ENCODE measurements at places on chromosomes 2 and 18.

DNA sequence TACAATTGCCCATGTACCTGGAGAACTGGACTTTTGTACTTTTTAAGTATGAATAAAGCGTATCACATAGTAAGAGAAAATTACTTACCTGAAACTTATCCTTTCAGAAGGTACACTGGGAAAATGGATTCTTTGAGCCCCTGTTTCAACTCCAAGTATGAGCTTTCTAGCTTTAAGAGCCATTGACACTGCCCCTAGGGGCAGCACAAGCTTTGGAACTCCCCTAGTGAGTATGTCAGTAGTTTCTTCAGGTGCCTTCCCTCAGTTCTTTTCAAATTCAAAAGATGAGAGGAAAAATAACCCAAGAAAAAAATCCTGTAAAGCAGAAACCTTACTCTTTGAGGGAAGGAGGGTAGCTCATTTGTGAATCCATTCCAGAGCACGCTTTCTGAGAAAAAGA is 124.1 kb downstream of the MEMO1 start:
- DNase-seq = peak; percentile 13

DNA sequence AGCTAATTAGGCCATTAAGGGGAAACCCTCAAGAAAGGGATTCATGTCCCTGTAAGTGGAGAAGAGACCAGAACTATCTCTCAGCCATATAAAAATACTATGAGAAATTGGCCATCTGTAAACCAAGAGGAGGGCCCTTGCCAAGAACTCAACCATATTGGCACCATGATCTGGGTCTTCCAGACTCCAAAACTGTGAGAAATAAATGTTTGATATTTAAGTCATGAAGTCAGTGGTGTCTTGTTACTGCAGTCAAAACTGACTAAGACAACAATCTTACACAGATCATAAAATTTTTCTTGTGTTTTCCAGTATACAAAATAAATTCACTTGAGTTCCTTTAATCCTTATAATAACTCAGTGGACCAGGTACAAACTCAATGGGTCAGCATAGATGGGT is 589.8 kb upstream of the CDH2 start:
- no peak for DNase-seq

DNA sequence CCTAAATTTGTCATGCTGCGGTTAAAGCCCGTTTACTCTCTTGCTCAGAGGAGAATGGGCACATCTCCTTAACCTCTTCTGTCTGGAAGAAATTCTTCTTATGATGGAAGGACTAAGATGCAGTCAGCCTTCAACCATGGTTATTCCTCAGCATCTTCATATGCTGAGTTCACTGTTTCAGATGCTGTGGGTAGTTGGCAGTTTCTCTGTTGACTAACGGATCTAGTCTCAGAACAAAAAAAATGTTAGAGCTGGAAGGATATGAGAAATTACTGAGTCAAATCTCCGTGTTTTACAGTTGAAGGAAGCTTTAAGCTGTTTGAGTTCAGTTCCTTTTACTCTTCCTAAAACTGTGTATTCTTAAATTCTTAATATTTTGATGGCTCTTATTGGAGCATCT is 43.6 kb upstream of the PGAP1 start:
- DNase-seq = no peak

DNA sequence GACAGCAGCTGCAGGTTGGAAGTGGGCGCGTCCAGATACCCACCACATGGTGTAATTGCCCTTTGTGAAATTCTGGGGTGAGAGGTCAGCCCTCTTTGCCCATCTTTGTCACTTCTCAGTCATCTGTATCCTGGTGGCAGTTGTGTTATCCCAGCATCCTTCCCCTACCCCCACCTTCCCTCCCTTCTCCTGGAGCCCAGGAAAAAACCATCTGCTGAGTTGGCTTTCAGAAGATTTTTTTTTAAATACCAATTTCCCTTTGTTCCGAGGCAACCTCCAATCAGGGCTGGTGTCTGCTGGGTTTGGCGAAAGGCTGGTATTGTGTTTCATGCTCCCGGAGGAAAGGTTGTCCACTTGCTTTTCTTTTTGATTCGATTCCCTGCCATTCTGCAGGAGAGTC is 35.2 kb downstream of the SETBP1 start:
- DNase-seq = no peak

DNA sequence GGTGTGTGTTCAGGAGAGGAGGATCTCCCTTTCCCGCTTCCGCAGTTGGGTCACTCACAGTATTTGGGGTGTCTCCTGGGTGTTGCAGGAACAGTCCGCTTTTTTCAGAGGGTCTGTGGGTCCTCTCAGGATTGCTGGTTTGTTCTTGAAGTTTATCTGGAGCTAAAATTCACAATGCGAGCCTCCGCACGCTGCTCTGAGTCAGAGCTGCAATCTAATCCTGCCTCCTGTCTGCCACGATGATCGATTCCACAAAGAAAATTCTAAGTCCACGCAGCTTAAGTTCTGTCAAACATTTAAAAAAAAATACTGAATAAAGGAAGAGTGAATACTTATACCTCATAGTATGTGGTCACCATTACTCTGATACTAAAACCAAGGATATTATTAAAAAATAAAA is 76.5 kb downstream of the RAD51AP2 start:
- no peak for DNase-seq

- DNase-seq = peak; percentile 11
Measured at GRCh38 chr2:38013158-38013752, 62.7 kb downstream of the CYP1B1 start.

GRCh38 chr18:60804415-60804814 is 431.8 kb upstream of the MC4R start:
- no peak for DNase-seq

- DNase-seq = no peak
Measured at GRCh38 chr2:16494836-16495508, 170.7 kb downstream of the CYRIA start.

- peak; percentile 69 for DNase-seq
Measured at GRCh38 chr2:226398580-226398979, 401.0 kb downstream of the IRS1 start.

DNA sequence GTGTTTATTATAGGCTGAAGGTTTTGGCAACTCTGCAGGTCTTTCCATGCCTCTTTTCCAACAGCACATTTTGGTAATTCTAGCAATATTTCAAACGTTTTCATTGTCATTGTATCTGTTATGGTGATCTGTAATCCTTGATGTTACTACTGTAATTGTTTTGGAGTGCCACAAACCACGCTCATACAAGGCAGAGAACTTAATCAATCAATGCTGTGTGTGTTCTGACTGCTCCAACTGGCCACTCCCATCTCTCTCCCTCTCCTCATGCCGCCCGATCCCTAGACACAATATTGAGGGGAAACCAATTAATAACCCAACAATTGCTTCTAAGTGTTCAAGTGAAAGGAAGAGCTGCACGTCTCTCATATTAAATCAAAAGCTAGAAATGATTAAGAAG is 32.9 kb downstream of the HDLBP start:
- DNase-seq = no peak

DNA sequence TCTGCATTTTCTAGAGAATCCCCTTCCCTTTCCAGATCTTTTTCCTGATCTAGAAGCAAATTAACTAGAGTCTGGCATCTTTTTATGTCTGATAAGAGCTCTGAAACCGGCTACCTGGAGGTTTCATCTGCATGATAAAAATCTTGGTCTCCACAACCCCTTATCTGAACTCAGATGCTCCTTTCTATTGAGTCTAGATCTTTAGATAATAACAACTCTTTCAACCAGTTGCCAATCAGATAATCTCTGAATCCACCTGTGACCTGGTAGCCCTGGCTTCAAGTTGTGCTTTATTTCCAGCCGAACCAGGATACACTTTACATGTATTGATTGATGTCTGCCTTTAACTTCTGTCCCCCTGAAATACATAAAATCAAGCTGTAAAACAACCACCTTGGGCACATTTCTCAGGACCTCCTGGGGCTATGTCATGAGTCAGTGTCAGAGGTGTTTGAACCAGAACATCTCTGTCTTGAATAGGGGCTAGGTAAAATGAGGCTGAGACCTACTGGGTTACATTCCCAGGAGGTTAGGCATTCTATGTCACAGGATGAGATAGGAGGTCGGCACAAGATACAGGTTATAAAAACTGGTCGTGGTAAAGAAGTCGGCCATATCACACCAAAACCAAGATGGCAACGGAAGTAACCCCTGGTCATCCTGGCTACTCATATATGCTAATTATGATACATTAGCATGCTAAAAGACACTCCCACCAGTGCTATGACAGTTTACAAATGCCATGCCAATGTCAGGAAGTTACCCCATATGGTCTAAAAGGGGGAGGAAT is 20.8 kb downstream of the RALBP1 start:
- no peak for DNase-seq

DNA sequence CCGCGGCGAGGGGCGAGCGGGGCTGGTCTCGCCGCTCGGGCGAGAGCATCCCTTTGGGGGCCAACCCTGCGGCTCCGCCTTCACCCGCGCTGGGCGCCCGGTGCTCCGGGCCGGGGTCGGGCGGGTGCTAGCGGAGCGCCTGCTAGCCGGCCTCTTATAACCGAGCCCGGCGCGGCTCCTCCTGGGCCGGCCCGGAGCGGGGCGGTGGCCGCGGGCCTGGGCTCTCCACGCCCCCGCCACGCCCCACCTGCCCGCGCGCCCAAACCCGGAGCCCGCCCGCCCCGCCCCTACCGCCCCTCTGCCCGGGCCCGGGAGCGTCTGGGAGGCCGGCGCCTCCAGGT is at the start of gene FOXI3:
TSS of gene FOXI3 (minus strand) at position 129 of the 341 bp plus-strand sequence. CDS start 158 bp downstream, outside the sequence.
- no peak for DNase-seq

DNA sequence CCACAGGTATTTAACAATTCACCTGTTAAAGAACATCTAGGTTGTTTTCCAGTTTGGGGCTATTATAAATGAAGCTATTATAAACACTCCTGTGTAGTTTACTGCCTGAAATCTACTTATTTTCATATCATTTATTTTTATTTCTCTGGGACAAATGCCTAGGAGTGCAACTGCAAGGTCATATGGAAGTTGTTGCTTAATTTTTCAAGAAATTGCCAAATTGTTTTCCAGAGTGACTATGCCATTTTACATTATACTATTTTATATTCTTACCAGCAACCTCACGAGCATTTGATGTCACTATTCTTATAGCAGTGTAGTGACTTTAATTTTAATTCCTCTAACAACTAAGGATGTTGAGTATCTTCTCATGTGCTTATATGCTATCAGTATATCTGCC is 298.4 kb downstream of the EXOC6B start:
- DNase-seq = peak; percentile 55

- DNase-seq = peak; percentile 97
Measured at GRCh38 chr2:10935953-10936942, 24.5 kb downstream of the KCNF1 start.

DNA sequence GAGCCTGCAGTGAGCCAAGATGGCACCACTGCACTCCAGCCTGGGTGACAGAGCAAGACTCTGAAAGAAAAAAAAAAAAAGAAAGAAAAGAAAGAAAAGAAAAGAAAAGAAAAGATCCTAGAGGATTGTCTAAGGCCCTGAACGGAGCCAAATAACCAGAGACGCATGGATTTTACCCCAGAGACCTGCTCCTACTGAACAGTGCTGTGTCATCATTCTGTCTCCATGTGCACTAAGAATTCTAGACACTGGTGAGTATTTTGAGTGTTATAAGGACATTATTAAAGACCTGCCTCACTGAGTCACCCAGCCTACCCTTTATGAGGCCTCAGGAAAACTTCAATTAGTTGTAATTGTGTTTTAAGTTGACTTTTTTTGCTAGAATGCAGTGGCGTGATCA is 61.9 kb upstream of the RIOK3 start:
- DNase-seq = no peak

GRCh38 chr2:222538535-222538934 is 114.2 kb downstream of the SGPP2 start:
- no peak for DNase-seq

DNA sequence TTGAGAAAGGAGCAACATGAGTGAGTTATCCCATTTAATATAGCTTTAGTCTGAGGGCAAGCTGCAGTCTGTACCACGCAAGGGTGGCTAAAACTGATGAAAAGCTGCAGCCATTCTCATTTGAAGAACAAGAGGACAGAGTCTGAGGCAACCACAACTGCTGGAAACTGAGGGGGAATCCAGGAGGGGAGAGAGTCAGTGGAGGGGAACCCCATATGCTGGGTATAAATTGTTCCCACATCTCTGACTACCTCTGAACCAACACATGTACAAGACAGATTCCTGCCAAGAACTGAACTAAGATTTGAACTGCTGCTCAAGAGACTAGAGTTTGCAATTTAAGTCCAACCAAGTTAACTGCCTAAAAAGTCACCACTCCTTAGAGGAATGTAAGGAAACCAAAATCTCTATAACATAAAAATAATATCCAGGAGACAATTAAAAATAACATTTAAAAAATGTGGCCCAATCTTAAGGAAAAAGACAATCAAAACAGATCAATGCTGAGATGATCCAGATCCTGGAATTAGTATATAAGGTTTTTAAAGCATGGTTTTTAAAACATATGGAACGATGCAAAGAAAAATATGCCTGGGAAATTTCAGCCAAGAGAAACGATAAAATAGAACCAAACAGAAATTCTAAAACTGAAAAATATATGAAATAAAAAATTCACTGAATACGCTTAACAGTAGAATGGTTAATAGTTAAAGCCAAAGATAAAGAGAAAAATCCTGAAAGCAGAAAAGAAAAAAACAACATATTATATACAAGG is 11.2 kb downstream of the CWC22 start:
- DNase-seq = no peak

DNA sequence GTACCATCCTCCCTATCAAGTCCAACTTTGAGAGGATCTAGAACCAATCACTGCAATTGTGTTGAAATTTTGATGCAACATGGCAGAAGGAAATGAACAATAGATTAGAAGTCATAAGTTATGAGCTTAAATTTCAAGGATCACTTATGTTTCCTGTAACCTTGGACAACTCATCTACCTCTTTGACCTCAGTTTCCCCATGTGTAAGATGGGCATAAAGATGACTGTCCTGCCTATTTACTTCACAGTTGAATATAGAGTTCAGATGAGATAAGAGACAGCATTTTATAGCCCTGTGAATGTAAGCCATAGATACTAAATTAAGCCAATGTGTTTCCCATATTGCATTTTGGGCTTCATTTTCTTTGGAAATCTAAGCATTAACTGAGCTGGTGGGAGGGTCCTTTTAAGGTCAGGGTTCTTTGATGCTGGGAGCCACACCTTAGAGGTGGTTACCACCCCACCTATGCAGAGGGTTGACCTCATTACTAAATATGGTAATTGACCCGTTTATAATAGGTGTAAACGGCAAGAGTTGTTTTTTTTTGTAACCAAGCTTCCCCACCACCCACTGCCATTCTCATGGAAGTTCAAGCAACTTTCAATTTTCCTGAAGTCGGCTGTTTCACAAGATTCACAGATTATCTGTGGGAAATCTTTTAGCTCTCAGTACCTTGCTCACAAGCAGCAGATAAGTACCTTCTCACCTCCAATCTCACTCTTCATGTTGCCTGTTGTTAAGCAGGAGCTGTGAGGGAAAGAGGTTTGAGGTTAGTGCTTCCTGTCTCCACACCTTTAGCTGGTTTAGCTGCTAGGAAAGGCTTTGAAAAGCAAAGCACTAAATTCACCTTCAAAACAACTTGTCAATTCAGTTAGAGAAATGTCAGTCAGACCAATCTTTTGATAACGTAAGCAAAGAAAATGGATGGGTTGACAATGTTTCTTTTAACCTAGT is 13.3 kb downstream of the CD28 start:
- DNase-seq = no peak

- DNase-seq = no peak
Measured at GRCh38 chr18:36374262-36374661, 76.7 kb downstream of the FHOD3 start.
